ENCODE measurements at places on chromosomes 5 and 9.

DNA sequence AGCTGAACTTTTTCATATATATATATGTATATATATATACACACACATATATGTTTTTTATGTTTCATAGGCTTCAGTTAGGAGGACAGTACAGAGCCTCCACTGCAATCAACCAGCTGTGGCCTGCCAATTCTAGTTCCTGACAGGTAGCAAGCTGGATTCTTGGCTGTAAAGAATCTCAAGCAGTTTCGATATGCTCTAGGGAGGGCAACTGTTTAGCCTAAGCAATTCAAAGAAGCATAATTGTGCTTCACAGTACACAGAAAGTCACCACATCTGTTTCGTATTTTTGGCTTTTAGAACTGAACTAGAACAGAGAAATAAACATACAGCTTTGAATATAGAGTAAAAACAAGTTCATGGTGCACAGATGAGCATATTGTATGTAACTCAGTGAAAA, 152.4 kb upstream of the ARRDC3 start:
- no peak for DNase-seq

DNA sequence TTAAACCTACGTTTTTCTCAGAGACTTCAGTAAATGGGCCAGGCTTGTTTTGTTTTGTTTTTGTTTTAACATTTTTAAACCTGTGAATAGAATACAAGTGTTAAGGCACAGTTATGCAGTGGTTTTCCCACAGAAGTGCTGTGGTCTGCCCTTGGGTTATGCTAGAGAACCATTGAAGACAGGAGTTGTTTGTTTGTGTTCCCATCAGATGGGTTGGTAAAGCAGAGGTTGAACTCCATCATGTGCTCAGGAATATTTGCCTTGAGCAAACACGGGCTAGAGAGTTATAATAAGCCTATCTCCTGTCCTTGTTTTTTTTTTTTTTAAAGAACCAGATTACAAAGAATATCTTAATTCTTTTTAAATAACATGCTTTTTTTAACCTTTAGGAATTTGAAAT, 28.5 kb downstream of the RHOBTB3 start:
- DNase-seq: no peak

DNA sequence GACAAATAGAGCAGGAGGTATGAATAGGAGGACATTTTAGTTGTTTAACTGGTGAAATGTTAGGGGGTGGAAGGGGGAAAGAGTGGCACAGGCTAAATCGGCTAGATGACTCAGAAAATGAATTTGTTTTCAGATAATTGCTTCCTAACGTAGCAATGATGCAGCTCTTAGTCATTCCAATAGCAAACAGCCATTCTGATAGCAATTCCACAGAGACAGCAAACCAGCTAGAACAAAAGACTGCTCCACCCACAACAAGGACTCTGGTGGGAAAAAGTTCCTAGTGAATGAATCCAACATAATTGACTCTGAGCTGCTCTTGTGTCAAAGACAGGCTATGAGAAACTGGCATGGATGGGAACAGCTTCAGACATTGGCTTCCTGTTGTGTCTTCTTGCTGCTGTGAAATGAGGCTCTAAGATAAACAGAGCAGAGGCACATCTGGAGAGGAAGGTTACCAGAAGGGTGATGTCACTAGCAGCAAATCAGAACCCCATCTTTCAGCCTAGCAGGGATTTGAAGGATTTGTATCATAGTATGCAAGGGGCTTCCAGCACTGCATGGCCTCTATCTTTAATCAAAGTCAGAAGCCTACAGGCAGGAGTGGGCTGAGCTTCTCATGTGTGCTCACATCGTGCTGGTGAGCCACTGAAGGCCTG, 28.1 kb upstream of the F2RL1 start:
- peak; percentile 10 for DNase-seq

DNA sequence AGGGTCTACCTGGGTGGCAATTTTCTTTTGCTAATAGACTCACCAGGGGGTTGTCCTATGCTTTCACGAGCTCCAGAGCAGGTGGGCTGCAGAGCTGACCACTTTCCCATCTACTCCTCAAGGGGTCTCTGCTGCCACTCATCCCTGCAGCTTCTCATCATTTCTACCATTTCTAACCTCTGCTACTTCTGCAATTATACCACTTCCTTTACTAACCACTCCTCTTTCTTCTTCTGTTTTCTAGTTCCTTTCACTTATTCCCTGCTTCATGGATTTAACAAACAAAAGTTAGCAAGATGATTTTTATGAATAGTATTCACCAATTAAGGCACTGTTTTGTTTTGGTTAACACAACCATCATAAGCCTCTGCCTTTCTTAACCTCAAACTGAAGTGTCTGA, 34.5 kb upstream of the NIPBL start:
- no peak for DNase-seq

All from CD4-positive, alpha-beta T cell treated with Interleukin-12 subunit alpha and Interleukin-12 subunit beta, for 1 hour (primary cell).